Activated T-cell treated with anti-CD3 and anti-CD28 coated beads for 1 hour (primary cell): ENCODE measurements at places on chromosomes 3 and 15.

- no peak for DNase-seq
These were observed 130.5 kb upstream of the PHLDB2 start for GRCh38 chr3:111728566-111728935.

DNA sequence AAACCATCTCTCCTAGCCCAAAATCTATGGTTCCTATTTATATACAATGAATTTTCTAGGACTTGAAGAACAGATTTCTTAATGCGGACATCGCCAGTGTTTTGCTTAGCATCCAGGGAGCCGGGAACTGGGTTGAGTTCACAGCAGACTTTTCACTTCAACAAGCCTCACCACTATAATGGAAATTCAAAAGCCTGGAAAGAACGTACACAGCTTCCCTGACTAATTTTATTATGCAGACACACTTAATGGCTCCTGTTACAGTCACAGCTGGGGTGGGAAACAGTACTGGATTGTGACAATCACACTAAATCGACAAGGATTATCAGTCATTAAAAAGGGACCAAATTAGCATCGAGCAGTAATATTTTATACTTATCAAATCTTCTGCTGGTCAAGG, 129.2 kb upstream of the BNIP2 start:
- DNase-seq = no peak

DNA sequence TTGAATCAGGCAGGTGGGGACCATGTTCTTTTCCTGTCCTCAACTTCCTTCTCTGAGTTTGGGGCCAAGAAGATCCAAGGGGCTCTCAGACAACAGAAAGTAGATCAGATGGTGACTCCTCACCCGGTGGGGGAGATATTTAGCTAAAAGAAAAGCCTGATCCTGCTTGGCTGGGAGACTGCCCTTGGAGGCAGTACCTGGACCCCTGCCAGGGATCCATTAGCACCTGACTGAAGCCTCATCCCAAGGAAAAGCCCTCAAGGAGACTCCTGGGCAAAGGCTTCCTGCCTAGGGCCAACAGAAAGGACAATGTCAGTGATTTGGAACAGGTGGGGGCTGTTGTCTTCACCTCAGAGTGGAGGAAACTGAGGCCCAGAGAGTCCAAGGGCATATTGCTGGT, 33.5 kb upstream of the HHATL start:
- DNase-seq = no peak

- no peak for DNase-seq
These were observed 99.2 kb upstream of the C3orf80 start for GRCh38 chr3:160126051-160126450.

GRCh38 chr3:182818296-182818978, 25.1 kb downstream of the ATP11B start:
- no peak for DNase-seq

DNA sequence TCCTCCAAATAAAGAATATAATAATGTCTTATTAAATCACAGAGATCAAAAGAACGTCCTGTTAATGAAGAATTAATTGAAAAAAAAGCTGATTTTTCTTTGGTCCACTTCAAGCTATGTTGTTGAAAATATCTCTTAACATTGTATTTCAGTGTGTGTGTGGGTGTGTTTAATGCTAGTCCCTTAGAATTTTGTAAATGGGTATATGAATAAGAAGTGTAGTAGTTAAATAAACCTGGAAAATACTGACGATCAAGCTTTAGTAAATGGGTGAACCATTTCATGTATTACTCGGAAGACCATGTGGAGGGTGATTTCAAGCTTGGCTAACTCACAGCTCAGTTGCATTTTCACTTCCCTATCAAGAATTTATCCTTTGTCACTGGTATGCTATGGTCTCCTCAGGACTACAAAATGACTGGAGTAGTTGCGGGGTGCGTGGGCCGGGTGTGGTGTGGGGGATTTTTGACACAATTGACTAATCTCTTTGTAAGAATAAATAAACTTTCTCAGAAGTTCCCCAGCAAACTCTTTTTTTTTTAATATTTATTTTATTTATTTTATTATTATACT, 586.4 kb downstream of the GRM7 start:
- DNase-seq = no peak
